Foreskin keratinocyte (primary cell): ENCODE measurements at places on chromosomes 13 and 19. TPM values are rescaled to one million over a fixed set of nuclear protein-coding genes. Genes with fewer than 3 reads are reported as not detected.

- DNase-seq: no peak
Measured at GRCh38 chr19:3225169-3225485, 666 bp downstream of the CELF5 start.

GRCh38 chr19:16814526-16815100 lies 14.6 kb upstream of the SIN3B start:
- DNase-seq: peak; percentile 71

DNA sequence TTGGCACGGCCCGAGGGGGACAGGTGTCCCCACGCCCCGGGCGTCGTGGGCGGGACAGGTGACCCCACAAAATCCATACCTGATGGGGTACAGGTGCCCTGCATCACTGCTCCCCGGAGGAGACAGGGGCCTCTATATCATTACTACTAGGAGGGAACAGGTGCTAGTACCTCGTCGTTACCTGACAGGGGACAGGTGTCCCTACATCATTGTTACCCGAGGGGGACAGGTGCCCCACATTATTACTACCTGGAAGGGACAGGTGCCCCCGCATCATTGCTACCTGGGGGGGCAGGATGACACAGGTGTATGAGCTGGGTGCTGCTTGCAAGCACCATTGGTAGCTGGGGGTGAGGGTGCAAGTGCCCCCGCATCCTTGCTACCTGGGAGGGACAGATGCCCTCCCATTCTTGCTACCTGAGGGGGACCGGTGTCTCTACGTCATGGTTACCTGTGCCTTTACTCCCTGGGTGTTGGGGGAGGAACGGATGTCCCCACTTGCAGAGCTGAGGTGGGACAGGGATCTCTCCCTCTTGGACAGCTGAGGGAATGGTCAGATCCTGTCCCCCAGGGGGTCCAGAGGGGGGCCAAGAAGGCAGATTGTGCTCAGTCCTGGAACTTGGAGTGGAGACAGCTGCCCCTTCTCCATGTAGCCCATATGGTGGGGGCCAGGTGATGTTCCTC lies 620 bp downstream of the CRTC1 start:
- no peak for DNase-seq

DNA sequence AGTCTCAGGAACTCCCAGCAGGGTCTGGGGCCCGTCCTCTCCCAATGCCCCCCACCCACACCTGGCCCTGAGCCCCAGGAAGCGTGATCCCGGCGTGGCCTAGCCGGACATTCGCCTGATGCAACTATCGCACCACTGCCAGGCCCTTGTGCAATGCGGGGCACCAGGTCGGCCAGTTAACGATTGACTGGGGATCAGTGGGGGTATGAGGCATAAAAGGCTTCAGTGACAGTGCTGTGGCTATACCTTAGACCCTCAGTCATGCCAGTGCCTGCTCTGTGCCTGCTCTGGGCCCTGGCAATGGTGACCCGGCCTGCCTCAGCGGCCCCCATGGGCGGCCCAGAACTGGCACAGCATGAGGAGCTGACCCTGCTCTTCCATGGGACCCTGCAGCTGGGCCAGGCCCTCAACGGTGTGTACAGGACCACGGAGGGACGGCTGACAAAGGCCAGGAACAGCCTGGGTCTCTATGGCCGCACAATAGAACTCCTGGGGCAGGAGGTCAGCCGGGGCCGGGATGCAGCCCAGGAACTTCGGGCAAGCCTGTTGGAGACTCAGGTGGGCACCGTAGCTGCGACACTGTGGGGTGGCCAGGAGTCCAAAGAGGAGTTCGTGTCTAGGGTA lies at the start of gene ANGPTL8:
Gene ANGPTL8, plus strand, starts transcription at position 243 of the 624 bp plus-strand sequence. Its CDS starts 19 bp downstream, at position 262.
- no peak for DNase-seq

DNA sequence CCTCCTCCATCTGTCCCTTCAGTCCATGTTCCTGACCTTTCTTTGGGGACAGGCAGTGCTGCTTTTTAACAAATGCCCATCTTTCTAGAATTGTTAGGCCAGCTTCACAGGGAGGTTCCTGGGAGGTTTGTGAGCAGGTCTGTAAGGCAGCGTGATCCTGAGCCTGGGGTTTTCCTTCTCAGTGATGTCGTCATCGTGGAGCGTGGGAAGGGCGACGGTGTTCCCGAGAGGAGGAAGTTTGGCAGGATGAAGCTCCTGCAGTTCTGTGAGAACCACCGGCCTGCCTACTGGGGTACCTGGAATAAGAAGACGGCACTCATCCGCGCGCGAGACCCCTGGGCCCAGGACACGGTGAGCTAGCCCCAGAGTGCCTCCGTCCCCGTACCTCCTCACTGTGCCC lies 26.8 kb downstream of the CHAF1A start:
- DNase-seq: no peak

- no peak for DNase-seq
Measured at GRCh38 chr19:58545286-58546018, 1.6 kb downstream of the TRIM28 start.

The NRTN gene
- total RNA-seq: 0.10 and 0.14 TPM in 2 replicates

The IZUMO4 gene
- 2.0 and 3.1 TPM in 2 replicates for total RNA-seq

The SELENOV gene
- total RNA-seq: not detected in 2 replicates

- no peak for DNase-seq
Measured at GRCh38 chr13:102869948-102870676, 24.3 kb downstream of the ERCC5 start.

The RINL gene
- total RNA-seq: 8.3 and 8.7 TPM in 2 replicates

DNA sequence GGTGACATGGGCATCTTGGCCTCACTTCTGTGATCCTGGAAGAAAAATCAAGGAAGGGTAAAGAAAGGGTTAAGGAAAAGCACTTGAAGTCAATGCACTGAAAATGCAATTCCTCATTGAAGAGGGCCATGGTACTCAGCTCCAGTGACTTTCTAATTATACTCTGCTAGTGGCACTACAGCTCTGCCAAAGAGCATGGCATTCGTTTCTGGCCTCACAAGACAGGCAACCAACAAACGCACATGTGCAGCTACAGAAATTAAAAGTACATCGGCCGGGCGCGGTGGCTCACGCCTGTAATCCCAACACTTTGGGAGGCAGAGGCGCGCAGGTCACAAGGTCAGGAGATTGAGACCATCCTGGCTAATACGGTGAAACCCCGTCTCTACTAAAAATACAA lies 21.8 kb downstream of the SACS start:
- DNase-seq: no peak

The FFAR1 gene
- not detected in 2 replicates for total RNA-seq

- DNase-seq: no peak
Measured at GRCh38 chr13:113260996-113261395, 36.0 kb upstream of the LAMP1 start.

The PPM1N gene
- total RNA-seq: 2.0 and 2.1 TPM in 2 replicates

- no peak for DNase-seq
Measured at GRCh38 chr13:46536341-46536740, 16.6 kb upstream of the LRCH1 start.

The SIGLEC9 gene
- not detected in 2 replicates for total RNA-seq

The GFY gene
- not detected in 2 replicates for total RNA-seq

The ZNF229 gene
- 6.7 and 7.0 TPM in 2 replicates for total RNA-seq

GRCh38 chr19:29372461-29372860 lies 153.3 kb upstream of the VSTM2B start:
- DNase-seq: no peak

GRCh38 chr13:101946401-101946800 lies 455.4 kb downstream of the FGF14 start:
- no peak for DNase-seq

The ZGLP1 gene
- total RNA-seq: 1.6 and 2.6 TPM in 2 replicates

DNA sequence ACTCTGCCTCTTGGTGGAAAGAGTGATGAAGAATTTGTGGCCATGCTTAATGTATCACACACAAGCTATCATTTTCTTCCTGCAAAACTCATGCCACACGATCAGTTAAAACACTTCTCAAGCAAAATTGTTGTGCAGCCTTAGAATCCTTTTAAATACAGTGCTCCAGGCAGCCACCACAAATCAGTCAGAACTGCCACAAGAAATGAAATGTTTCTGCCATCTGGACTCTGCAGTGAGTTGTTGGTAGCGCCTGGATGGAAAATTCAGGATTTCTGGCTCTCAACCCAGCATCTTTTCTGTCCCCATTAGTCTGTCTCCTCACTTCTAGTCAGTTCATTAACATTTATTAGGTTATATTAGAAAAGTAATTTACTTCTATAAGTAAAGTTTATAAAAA lies 179.5 kb downstream of the GPC6 start:
- DNase-seq: no peak

- no peak for DNase-seq
Measured at GRCh38 chr19:19145281-19145680, 7.0 kb upstream of the TMEM161A start.

The MYO9B gene
- total RNA-seq: 41.3 and 48.6 TPM in 2 replicates

GRCh38 chr13:75263741-75264407 lies 218.1 kb downstream of the TBC1D4 start:
- no peak for DNase-seq

- DNase-seq: no peak
Measured at GRCh38 chr13:47407808-47408207, 511.0 kb upstream of the HTR2A start.

The NCR1 gene
- not detected in 2 replicates for total RNA-seq

DNA sequence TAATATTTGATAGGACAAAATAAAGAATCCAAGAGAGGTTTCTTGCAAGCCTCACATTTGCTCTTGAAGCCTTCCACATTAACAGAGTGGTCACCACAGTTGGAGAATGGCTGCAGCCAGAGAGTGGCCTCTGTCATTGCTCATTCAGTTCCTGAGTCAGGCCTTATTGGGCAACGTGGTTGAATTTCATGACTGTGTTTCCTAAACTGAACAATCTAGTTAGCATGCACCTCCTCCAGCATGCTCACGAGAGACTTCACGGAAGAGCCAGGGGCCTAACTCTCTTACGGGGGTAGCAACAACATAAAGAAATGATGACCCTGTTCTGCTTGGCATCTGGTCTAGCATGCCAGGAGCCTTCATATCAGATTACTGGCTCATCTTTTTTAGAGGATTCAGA lies 9.6 kb upstream of the UBL3 start:
- no peak for DNase-seq

The FCGBP gene
- under 0.01 and 0.20 TPM in 2 replicates for total RNA-seq

GRCh38 chr19:47749326-47749725 lies 4.0 kb downstream of the NOP53 start:
- no peak for DNase-seq

The SYCN gene
- total RNA-seq: not detected in 2 replicates

DNA sequence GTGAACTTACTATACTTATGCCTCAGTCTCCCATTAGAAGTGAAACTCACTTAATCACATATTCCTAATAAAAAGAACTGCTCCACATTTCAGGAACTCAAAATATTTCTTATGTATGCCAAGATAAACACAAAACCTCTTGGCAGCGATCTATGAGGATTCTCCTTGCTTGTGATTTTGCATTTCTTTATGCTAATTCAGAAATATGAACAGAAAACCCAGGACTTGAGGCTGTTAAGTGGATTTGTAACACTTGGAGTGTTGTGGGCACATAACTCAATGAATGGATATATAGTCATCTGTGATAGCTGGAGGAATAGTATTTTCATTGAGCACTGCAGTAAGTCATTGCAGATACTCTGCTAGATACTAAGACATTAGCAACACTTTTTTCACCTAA lies 5.6 kb upstream of the KATNAL1 start:
- no peak for DNase-seq

DNA sequence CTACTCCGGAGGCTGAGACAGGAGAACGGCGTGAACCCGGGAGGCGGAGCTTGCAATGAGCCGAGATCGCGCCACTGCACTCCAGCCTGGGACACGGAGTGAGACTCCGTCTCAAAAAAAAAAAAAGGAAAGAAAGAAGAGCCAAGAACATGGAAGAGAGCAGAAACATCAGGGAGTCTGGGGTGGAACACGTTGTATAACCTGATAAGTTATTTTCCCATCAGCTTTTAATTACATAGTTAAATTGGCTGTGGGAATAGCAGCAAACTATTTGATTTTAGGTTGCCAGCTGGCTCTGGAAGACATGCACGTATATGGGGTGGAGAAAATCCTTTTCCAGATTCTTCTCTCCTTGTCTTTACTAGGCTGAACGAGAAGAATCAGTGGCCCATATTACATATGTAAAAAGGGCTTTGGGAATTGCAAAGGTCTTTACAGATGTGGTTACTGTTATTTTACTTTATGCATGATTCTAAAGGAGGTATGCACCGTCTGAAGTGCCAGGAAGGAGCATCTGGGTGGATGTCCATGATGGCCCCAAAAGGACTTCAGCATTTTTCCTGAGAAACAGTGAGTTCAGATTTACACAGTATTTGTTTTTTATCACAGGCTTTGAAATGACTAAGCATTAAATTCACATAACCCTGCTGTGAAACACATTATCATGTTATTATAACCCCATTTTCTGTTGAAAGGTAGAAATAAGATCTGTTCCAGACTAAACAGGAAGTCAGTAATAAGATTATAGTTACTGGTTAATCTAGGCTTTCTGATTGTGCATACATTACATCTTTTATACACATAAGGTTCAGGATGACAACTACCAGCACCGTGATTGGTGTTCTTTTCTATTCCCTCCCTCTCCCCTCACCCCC lies 4.6 kb upstream of the NAA16 start:
- DNase-seq: no peak

DNA sequence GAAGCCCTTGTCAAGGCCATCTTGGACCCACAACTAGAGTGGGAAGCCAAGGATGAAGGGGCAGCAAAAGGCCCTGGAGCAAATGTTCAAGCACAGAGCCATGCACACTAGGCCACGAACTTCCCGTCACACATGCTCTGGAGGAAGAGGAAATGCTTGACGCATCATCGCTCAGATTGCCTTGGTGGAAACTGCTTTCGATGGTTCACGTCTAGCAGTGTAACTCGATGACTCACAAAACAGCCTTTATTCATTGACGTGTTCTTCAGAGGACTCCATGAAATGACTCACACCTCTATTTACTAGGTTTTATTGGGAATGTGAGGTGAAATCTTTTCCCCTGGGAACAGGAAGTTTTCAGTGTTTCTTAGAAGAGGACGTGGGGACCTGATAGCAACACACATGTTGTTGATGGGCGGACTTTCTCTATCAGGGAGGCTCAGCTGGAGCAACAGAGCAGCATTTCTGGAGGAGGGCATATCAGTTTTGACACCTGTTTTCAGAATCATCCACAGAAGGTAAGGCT lies 79.8 kb upstream of the FLT1 start:
- DNase-seq: peak; percentile 83

GRCh38 chr13:48817166-48817802 lies 158.4 kb upstream of the FNDC3A start:
- DNase-seq: no peak

The TSSK6 gene
- total RNA-seq: 0.44 and 0.53 TPM in 2 replicates

- no peak for DNase-seq
Measured at GRCh38 chr13:100532090-100532766, 56.4 kb downstream of the GGACT start.

DNA sequence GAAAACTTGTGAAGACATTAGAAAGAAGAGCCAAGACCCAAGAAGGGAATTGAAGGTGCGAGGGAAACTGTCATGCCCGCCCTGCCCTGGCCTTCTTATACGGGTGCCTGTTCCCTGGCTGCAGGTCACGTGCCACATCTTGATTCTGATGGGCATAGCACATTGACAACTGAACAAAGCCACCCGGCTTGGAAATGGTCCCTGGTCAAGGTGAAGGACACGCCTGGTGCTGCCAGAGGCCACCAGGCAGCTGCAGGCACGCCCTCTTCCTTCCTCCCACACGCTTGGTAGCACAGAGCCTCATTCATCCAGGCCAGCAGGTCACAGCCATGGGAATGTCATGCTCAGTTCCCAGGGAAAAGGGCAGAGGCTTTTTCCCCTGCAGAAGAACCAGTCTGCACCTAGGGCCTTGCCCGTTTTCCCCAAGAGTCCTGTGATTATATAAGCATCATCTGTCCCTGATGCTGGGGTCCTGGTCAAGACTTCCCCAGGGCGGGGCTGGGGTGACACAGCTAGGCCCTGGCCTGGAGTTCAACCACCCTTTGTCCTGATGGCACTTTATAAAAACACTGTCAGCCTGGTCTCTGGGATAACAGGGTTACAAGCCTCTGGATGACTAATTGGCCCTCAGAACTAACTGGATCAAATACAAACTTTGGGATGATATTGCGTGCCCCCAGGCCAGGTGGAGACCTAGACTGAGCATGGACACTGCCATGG lies 56.0 kb downstream of the CDADC1 start:
- DNase-seq: no peak

GRCh38 chr19:4664642-4665041 lies 5.5 kb downstream of the MYDGF start:
- DNase-seq: no peak
